ENCODE measurements at places on chromosomes 6 and 20.
A peak's percentile ranks its signal among the peaks of the same experiment; 100 is the strongest.

DNA sequence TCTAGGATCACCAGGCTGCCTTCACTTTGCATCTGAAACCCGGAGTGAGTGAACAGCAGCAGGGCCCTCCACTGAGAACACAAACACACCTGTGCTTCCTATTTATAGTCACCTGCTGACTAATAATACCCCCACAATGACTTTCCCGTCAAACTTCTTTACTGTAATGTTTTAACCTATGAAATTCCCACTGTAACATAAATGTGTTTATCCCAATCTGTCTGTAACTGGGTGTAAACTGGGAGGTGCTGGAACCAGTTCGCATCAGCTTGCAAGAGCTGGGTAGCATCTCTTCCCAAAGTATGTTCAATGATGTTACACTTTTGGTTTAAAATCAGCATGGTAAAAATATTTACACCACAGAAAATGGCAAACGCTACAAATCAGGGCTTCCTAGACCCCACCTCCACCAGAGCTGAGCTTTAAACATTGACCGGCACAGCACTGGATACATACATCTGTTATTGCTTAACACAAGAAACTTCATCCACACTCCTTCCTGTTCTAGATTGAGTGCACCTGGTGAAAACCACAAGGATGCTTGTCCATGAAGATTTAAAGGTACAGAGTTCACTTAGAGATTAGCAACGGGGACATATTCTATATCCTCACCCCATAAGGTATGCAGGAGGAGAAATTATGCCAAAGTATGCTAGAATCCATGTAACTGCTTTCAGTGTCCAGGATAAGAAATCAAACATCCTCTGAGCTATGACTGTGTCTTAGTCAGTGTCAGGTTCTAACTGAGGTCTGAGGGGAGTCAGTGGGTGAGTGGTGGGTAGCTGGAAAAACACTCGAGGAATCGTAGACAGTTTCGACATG is 79.0 kb downstream of the ALDH8A1 start:
- peak; percentile 72 for DNase-seq

- DNase-seq, result no peak
Measured at GRCh38 chr20:9509246-9509645, 5.1 kb upstream of the LAMP5 start.

- DNase-seq, result no peak
Measured at GRCh38 chr6:16657768-16658167, 103.5 kb downstream of the ATXN1 start.

DNA sequence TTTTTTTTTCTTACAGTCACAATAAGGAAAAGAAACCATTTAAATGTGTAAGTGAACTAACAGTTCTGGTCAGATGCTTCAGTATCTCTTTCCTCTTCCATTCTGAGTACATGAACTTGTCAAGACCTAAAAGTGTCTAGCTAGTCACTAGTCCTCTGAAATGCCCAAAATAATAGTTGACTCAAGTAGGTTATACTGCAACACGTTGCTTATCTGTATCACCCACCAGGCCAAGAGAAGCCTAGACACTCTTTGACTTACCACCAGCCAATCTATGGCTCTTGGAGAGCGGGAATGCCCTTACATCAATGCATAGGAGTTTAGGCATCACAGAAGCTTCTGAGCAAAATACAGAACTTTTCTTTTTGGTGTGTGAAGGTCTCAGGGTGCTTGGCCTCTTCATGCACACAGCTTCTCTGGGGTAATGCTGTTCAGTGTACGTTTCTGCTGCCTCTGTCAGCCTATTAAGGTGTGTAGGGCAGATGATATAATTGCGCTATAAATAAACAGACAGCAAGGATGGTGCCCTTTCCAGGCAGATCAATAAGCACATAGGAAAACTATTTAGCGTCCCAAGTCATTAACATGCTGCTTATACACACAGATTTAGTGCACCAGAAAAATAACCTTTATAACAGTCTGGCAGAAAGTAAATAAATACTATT is 7.8 kb upstream of the GFOD1 start:
- no peak for DNase-seq

DNA sequence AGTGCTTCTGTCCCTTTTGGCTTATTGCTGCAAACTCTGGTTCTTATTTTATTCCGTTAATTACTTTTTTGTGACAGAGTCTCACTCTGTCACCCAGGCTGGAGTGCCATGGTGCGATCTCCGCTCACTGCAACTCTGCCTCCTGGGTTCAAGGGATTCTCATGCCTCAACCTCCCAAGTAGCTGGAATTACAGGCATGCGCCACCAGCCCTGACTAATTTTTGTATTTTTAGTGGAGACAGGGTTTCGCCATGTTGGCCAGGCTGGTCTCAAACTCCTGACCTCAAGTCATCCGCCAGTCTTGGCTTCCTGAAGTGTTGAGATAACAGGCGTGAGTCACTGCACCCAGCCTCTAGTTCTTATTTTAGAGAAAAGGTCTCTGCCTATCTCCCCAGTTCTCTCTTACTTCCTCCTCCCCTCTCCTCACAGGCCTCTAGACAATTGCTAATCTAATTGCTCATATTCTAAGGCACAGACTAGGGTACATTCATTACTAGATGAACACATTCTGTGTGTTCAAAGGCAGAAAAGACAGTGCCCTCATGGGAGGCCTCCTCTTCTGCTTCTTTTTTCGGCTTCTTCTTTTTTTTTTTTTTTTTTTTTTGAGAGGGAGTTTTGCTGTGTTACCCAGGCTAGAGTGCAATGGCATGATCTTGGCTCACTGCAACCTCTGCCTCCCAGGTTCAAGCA is 27.0 kb downstream of the EDEM2 start:
- peak; percentile 85 for DNase-seq

DNA sequence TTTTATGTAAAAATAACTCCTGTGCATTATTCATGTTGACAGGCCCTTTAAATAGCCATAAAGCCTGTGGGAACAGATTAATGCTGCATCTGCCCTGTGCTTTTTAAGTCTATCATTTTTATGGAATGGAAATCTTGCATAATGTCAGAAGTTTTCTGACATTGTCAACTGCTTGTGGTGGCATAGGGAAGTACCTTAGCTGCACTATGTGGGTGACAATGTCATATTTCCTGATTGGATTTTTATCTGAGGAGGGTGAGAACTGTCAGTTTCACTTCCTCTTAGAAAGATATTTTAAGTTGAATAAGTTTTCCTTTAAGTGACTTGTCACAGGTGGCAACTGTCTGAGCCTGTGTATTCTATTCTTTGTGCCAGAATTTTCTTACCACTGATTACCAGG is 267.9 kb downstream of the PLCB1 start:
- no peak for DNase-seq

DNA sequence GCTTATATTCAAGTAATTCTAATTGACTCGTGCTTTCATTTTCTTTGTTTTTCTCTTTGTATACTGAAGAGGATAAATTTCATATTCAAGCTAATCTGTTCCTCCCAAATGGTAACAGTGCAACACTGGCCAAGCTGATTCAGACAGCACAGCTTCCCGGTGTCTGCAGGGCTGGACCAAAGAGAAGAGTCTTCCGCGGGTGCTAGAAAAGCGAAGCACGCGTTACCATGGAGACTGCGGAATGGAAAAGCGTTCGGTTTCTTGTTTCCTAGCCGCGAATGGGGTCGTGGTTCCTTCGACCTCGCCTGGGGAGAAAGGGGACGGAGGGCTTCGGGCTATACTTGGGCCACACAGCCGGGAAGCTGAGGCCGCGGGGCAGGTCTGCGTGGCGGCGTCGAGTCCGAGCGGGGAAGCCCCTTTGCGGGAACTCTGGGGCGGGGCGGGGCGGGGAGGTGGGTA is 6.2 kb upstream of the ZNF311 start:
- peak; percentile 70 for DNase-seq

GRCh38 chr6:106847116-106847515 is 127.4 kb downstream of the CD24 start:
- no peak for DNase-seq

GRCh38 chr6:163438298-163438939 is 23.9 kb downstream of the QKI start:
- no peak for DNase-seq

DNA sequence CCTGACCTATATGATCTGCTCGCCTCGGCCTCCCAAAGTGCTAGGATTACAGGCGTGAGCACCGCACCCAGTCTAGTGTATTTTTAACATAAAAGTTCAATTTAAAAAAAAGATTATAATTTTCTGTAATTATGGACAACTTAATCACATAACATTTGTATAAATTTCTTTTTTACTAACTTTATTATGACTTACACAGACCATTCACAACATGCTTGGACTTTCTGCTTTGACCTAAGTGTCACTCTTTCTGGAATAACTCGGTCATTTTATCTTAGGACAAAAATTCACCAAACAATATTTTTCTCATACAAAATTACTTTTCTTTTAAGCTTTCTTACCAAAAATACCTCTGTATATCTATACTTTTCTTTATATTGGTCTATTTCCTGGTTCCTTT is 15.4 kb upstream of the IL22RA2 start:
- peak; percentile 56 for DNase-seq

GRCh38 chr20:33532753-33533459 is 43.0 kb downstream of the CBFA2T2 start:
- peak; percentile 20 for DNase-seq

- no peak for DNase-seq
Measured at GRCh38 chr6:105336986-105337385, 65.9 kb downstream of the PREP start.

DNA sequence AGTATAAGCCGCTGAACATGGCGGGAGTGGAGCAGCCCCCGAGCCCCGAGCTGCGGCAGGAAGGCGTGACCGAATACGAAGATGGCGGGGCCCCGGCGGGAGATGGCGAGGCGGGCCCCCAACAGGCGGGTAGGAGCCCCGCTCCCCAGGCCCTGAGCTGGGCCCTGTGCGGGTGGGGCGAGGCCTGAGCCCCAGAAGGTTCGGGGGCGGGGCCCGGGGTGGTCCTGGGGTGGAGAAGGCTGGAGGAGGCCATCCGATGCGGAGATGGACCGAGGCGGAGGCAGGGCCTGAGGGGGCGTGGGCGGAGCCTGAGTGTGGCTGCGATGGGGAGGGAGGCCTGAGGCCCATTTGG is 7.1 kb downstream of the L3MBTL1 start:
- DNase-seq, result no peak

DNA sequence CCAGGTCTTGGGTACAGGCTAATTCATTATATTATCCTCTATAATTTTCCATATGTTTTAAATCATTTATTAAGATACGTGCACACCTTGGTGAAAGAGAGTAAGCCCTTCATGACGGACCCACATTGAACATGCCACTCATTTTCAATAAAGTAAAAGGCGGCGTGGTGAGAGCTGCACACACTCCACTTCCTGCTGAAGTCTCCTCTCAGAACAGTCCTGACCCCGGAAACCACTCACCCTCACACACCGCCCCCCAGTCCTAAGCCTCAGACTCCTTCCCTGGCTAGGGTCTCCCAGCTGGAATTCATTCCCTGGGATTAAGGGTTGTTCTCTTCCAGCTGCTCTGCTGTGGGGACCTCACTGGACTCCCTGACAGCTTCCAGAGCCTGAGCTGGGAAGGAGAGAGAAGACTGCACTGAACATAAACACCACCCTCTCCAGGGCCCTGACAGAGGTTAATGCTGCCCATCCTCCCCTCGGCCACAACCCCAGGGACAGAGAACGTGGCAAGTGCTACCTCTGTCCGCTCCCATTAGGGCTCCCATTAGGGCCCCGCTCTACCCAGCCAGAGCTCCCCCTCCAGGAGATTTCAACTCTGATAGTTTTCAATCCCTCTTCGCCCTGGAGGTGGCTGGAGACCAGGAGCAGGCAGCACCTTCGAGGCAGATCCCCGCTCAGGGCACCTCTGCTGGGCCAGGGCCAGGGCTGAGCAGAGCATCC is 24.8 kb downstream of the GRM4 start:
- no peak for DNase-seq

- no peak for DNase-seq
Measured at GRCh38 chr20:61534346-61534745, 282.3 kb downstream of the CDH4 start.

DNA sequence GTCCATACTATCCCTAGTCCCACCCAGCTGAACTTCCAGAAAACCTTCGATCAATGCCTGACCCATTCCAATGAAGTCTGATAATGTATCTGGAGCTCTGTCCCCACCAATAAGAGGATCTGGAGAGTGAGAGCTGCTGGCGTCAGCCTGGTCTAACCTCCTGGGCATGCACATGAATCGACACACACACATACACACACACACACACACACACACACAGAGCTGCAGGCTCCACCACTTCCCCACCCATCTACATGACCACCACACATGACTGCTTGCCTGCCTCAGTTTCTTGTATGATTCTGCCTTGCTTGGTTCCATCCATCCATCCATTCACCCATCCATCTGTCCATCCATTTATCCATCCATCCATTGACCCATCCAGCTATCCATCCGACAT is 60.8 kb downstream of the FAXC start:
- no peak for DNase-seq

Measured in fibroblast of mammary gland (primary cell).